ENCODE measurements at places on chromosomes 12 and 14.

DNA sequence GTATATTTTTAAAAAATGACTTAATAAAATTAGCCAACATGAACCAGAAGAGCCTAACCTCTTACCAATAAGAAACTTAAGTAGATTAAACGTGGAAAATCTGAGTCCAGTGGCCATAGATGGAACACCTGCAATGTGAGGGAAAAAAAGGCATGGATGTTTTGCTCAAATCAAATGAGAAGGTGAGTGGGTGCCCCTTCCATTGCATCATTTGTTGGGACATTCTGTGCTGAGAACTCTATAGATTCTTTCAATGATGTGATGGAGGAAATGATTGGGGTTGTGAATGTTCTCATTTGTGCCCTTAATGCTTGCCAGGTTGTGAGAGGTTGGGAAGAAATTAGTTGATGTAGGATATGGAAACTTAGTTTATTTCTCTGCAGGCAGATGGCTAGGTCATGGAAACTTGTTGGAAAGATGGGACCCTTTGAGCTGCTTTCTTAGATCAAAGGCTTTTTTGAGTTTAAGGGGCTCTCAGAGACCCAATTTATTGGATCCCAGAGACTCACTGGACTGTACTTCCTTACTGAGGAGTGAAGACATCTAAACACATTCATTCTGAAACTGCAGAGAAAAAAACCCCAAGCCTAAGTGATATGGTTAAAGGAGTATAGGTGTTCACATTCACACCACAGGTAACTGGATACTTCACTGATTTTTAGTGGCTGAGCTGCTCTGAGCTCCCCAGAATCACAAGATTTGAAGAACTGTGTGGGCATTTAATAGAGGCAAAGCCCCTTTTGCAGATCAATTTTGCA, 95.9 kb downstream of the DACT1 start:
- DNase-seq: no peak

GRCh38 chr14:64234877-64235651, 59.1 kb downstream of the ESR2 start:
- DNase-seq: peak; percentile 75

DNA sequence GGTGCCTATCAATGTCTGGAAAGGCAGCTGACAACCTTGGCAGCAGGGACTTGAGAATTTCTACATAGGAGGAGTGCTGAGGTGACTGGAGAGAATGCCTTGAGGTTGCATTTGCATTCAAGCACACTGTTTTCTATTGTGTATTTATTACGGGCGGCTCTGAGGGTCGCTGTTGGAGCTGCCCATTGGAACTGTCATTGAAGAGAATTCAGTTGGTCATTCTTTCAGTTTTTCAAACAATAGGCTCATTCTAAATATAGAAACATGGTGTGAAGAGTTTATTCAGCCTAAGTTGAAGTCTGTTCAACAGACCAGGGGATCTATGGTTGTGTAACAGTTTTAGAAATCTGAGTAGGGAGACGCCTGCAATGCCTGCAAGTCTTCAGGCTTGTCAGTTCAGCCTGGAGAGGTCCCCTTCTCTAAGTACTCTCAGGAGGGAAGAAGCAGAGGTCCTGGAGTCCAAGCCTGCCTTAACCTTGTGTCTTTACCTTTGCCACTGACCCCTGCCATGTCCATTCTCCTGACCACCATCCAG, 9.8 kb upstream of the ABHD12B start:
- no peak for DNase-seq

- no peak for DNase-seq
Observed at GRCh38 chr14:105389534-105389933, 8.8 kb upstream of the TEX22 start.

DNA sequence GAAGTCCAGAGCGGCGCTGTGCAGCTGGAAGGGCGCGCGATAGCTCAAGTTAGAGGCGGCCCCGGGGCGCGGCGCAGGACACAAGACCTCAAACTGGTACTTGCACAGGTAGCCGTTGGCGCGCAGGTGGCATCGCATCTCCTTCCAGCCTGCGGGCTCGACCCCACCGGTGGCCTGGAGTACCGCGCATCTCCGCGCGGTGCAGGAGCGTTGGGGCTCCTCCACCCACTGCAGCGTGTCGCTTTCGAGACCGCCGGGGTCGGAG, 553 bp downstream of the CLEC14A start:
- DNase-seq: no peak

GRCh38 chr12:116975779-116976393, 65.1 kb downstream of the FBXW8 start:
- no peak for DNase-seq

GRCh38 chr12:109961612-109962011, 34.6 kb downstream of the GIT2 start:
- DNase-seq: no peak

DNA sequence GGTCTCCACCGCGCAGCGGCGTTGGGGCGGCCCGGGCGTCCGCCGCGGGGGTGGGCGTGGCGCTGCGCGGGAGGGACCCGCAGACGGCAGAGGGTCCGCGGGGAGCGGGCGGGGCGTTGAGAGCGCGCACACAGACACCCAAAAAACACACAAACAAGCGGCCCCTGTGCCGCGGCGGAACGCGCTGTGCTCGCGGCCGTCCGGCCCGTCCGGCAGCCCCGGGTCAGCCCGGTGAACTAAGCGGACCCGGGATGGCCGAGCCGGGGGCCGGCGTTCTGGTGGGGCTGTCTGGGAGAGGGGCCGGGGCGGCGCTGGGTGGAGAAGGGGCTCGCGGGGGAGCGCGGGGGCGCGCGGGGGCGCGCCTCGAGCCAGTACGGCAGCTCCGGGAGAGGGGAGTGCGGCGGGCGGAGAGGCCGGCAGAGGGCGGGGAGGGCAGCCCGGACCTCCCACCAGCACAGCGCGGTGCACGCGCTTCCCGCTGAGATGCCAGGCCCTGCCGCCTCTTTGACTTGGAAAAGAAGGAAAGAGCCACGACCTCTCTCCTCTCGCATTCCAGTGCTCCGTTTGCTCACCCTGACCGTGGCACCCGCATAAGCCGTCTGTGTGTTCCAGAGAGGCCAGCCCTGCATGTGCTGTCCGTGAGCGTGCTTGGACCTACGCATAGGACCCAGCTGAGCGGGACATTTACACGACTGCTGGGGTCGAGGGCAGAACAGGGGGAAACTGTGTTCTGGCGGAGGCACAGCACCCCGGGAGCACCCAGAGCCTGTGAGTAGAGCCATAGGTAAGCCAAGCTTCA, 10.3 kb downstream of the SLC6A12 start:
- DNase-seq: no peak

DNA sequence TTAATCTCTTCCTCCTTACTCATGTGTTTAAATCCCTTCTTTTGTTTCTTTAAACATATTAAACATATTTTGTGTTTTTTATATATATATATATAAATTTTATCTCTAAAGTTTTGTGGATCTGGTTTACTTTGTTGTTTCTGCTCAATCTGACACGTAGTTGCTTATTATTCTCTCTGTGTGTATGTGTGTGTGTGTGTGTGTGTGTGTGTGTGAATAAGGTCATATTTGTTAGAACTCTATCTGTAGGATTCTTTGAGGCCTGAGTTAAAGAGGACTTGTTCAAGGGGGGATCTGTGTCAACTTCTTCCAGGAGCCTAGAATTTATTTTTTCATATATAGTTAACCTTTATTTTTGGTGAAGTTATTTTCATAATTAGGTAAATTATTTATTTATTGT, 2.7 kb downstream of the GPR65 start:
- DNase-seq: no peak

- DNase-seq: no peak
Observed at GRCh38 chr14:51576879-51577278, 74.8 kb upstream of the FRMD6 start.

DNA sequence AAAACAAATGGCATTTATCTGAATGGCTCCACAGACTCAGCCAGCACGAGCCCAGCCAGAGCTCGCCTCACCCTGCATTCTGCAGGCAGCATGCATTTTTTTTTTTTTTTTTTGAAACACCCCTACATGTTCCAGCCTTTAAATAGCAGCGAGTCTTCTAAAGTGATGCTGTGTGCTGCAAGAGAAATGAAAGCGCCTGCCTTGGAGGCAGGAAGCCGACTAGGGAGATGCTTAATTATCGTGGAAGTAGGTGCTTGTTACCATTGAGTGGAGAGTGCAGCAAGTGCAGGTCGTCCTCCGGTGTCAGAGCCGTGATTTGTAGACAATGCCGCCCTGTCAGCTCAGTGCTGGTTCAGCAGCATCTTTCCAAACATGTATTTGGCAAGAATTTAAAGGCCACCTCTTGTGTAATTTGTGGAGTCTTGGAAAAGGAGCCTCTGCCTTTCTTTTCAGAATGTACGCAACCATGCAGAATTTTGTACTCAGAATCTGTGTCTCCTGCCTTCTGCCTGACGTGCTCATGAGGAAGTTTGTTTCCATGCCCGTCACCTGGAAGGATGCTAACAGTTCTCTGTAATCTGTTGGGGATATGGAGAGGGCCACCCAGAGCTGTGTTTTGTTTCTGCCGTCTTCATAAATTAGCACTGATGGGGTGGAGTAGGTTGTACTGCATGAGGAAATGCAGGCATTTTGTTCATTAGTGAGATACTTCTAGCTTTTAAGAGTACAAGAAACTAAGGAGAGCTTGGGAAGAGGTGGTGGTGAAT, 345.9 kb upstream of the RGS6 start:
- no peak for DNase-seq

GRCh38 chr14:30596935-30597334, 25.2 kb upstream of the SCFD1 start:
- no peak for DNase-seq

GRCh38 chr14:89600950-89601826, 184.2 kb upstream of the FOXN3 start:
- no peak for DNase-seq

DNA sequence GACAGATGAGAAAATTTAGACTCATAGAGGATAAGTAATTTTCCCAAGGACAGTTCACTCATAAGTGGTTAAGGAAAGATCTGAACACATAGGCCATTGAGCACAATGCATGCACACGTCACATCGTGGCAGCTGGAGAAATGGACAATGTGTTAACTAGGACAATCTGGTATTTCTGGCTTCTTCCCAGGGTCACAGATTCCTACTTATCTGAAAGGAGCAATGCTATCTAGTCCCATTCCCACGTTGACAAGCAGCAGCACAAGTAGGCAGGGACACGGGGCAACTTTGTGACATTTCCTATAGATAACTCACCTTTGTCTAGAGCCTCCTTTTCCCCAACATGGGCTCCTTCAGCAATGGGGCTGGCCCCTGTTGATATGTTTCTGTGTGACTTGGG, 6.7 kb upstream of the CMAS start:
- no peak for DNase-seq

DNA sequence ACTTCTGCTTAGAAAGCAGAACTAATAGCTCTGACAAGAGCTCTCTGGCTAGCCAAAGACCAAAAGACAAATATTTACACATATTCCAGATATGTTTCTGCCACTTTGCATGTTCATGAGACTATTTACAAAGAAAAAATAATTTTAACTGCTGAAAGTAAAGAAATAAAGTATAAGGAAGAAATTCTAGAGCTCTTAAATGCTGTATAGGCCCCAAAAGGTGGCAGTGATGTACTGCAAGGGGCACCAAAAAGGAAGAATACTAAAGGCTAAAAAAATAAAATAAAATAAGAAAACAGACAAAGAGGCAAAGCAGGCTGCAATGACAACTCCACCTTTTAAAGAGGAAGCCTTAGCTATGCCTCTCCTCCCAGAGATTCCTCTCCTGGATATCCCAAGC, 23.0 kb downstream of the KLRK1 start:
- no peak for DNase-seq

DNA sequence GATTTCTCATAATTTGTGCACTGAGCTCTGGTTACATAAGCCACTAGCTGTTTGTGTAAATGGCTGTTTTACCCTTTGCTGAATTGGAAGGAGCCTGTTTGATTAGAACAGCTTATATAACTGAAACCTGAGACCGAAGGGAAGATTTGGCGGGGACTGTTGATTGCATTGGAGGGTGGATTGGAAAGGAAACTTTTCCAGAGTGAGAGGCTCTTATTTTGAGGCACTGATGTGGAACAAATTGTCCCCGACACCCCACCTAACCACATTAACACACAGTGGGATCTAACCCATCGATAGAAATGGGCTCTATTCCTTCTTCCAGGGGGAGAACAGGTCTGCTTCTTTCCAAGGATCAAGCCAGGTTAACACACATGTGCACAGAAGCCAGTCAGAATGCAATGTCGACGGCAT, 51.7 kb downstream of the TMEM30B start:
- no peak for DNase-seq

DNA sequence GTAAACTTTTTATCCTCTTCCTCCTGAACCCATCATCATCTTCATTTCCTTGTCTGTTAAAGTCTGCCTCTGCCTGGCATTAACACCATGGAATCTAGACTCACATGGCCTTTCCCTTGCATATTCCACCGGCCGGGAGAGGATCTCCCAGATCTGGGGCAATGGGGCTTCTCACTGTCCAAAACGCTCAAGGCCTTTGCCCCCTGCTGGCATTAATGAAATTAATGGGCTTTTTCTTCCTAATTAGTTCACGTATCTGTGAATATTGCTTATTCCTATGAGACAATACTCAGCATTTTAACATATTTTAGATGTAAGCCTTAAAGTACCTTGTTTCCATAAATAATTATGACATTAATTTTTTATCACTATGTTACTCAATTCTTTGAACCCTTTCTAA, 42.9 kb upstream of the CAPRIN2 start:
- DNase-seq: no peak

Data from NCI-H1694 treated with DMSO at 0.1 percent for 48 hours (cell line).